Uterus (tissue), 4 donors: ENCODE measurements at places on chromosomes 3 and 15. TPM values are rescaled to one million over a fixed set of nuclear protein-coding genes. Genes with fewer than 3 reads are reported as not detected.

GRCh38 chr15:80380154-80380553, 24.0 kb upstream of the ARNT2 start:
- DNase-seq, result no peak
- H3K27me3 ChIP-seq, result no peaks in the 10 kb centered on the region
- H3K36me3 ChIP-seq, result no peaks in the 10 kb centered on the region
- no peaks in the 10 kb centered on the region for H3K4me1 ChIP-seq
- no peak overlapping the region for H3K4me3 ChIP-seq
- no peak overlapping the region for H3K27ac ChIP-seq

DNA sequence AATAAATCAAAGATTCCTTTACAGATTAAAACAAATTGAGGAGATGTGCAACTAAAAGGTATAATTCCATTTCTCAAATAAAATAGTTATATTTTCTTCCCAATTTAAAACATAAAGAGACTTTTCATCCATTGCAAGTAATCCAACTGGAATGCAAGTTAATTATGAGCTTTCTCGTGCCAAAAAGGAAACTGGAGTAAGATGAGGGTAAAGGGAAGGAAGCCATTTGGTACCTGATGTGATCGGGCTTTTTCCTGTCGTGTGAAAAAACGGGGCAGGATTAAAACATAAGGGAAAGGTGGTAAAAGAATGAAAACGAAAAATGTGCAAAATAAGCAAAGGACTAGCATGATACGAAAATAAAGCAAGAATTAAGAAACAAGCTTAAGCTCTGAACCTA, 41.8 kb upstream of the XXYLT1 start:
- H3K27me3 ChIP-seq, result no peaks in the 10 kb centered on the region
- no peak overlapping the region for H3K4me3 ChIP-seq
- no peak overlapping the region for H3K27ac ChIP-seq
- no peaks in the 10 kb centered on the region for H3K36me3 ChIP-seq
- H3K4me1 ChIP-seq, result no peaks in the 10 kb centered on the region

DNA sequence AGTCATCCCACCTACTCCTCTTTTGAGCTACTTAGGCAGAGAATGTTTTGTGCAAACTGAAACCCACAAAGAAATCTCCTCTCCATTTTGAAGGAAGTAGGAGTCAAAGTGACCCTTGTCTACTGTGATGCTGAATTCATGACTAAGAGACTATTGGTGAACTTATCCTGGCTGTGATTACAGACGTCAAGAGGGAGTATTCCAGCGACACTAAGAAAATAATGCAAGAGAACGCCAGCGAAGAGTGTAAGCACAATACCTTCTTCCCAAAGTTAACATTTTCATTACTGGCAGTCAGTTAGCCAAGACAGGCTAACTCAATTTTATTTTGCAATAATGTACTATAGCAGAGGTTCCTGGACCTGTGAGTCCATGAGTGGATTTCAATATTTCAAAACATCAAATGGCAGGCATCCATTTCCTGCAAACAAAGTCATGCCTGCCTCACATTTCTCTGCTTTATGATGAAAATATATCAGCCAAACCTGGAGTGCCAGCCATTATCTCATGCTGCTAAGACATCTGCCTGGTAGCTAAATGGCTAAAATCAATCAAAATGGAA, 59.0 kb downstream of the CTNNB1 start:
- H3K36me3 ChIP-seq, result no peaks in the 10 kb centered on the region
- no peak overlapping the region for H3K4me3 ChIP-seq
- no peak for DNase-seq

DNA sequence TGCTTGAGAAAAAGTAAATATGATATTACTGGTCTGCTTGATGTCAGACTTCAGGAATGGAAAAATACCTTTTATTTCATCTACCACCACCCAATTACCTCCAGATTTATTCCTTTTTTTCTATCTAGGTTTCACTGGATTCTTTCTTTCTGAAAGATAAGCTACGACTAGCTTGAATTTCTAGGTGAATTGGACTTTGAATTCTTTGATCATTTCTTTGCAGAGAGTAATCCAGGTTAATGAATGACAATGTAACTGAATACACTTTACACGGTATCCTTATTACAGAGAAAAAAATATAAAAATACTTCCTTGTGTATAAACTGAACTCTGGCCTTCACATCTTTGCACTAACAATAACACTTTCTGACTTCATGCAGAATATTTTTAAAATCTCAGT, 59.5 kb upstream of the TRPC1 start:
- H3K4me1 ChIP-seq, result no peaks in the 10 kb centered on the region
- no peaks in the 10 kb centered on the region for H3K27me3 ChIP-seq
- no peak overlapping the region for H3K27ac ChIP-seq
- H3K36me3 ChIP-seq, result no peaks in the 10 kb centered on the region

GRCh38 chr3:98602078-98602678, 8.8 kb upstream of the CPOX start:
- H3K36me3 ChIP-seq, result no peaks in the 10 kb centered on the region
- H3K4me1 ChIP-seq, result no peaks in the 10 kb centered on the region
- no peak overlapping the region for H3K4me3 ChIP-seq
- H3K27me3 ChIP-seq, result no peaks in the 10 kb centered on the region
- DNase-seq, result no peak
- H3K27ac ChIP-seq, result no peak overlapping the region

DNA sequence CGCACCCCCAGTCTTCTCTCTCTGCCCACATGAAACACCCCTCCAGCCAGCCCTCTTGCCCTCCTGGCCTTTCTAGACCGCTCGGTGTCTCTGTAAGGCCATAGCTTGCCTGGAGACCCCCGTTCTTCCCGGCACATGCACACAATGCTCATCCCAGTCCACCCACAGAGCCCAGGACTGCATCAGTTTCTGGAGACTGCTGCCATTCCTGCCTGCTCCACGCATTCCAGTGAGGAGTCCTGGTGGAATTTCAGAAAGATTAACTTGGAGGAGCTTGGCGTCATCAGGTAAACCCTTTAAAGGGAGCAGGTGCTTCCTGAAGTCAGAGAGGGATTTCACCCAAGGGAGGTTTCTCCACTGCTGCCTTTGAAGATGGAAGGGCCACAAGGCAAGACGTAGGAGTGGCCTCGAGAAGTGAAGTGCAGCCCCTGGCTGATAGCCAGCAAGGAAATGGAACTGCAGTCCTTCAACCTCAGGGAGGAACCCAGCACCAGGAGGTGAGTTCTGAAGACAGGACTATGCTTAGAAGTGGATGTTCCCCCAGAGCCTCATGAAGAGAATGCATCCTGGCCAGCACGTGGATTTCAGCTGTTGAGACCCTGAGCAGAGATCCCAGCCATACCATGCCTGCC, 19.2 kb downstream of the SLC41A3 start:
- no peaks in the 10 kb centered on the region for H3K27me3 ChIP-seq
- no peak for DNase-seq
- H3K4me1 ChIP-seq, result peaks cover 11% of the 10 kb centered on the region
- no peak overlapping the region for H3K27ac ChIP-seq

- no peaks in the 10 kb centered on the region for H3K4me1 ChIP-seq
- no peaks in the 10 kb centered on the region for H3K36me3 ChIP-seq
- DNase-seq, result no peak
- H3K4me3 ChIP-seq, result no peak overlapping the region
These were observed 34.7 kb upstream of the PDE8A start for GRCh38 chr15:84946772-84947489.

GRCh38 chr3:54659347-54659746, 268.5 kb downstream of the LRTM1 start:
- H3K4me3 ChIP-seq, result no peak overlapping the region
- no peaks in the 10 kb centered on the region for H3K36me3 ChIP-seq
- DNase-seq, result no peak
- H3K27ac ChIP-seq, result no peak overlapping the region
- no peaks in the 10 kb centered on the region for H3K4me1 ChIP-seq
- no peaks in the 10 kb centered on the region for H3K27me3 ChIP-seq

DNA sequence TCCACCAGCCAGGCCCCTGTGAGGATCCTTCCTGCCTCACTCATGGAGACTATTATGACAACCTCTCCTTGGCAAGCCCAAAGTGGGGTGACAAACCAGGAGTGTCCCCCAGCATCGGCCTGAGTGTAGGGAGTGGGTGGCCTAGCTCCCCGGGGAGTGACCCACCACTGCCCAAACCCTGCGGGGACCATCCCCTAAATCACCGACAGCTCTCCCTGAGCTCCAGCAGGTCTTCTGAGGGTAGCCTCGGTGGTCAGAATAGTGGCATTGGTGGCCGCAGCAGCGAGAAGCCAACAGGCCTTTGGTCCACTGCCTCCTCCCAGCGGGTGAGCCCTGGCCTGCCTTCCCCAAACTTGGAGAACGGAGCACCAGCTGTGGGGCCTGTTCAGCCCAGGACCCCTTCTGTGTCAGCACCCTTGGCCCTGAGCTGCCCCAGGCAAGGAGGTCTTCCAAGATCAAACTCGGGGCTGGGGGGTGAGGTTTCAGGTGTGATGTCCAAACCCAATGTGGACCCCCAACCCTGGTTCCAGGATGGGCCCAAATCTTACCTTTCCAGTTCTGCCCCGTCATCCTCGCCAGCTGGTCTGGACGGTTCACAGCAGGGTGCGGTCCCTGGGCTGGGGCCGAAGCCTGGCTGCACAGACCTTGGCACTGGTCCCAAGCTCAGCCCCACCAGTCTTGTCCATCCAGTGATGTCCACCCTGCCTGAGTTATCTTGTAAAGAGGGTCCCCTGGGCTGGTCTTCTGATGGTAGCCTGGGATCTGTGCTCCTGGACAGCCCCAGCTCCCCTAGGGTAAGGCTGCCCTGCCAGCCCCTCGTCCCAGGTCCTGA, 1.0 kb downstream of the LIMD1 start:
- peak overlapping the region; percentile 33 for H3K27ac ChIP-seq
- no peaks in the 10 kb centered on the region for H3K27me3 ChIP-seq
- no peaks in the 10 kb centered on the region for H3K36me3 ChIP-seq

- H3K4me3 ChIP-seq, result no peak overlapping the region
- H3K36me3 ChIP-seq, result no peaks in the 10 kb centered on the region
- no peaks in the 10 kb centered on the region for H3K27me3 ChIP-seq
- no peak overlapping the region for H3K27ac ChIP-seq
- no peaks in the 10 kb centered on the region for H3K4me1 ChIP-seq
- DNase-seq, result no peak
These were observed 63.5 kb downstream of the DNAH1 start for GRCh38 chr3:52379610-52380009.

GDPGP1 gene
- under 0.01 TPM for total RNA-seq

UPK1B gene
- total RNA-seq, result 0.30 TPM

PLCH1 gene
- 12.0 TPM for total RNA-seq

IGSF10 gene
- 14.9 TPM for total RNA-seq
